Epithelial cell of esophagus (primary cell): ENCODE measurements at places on chromosomes 12 and 14.

- DNase-seq: no peak
Measured at GRCh38 chr12:24360461-24360860, 411.0 kb upstream of the SOX5 start.

DNA sequence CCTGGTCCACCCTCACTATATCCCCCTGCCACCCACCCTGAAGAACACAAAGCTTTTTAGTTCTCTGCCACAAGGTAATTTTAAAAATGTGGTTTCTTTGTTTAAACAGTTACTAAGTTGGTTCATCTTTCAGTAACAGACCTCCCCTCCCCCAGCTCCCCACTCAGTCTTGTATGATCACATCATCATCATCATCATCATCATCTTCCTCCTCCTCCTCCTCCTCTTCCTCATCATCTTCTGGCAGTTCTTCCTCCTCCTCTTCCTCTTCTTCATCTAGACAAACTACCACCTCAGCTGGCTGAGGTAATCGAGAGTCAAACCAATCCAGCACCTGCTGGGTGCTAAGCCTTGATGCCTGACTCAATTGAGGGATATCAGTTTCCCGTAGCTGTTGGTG is 10.5 kb downstream of the HOMEZ start:
- no peak for DNase-seq

- DNase-seq: no peak
Measured at GRCh38 chr12:45959025-45959424, 31.3 kb downstream of the SCAF11 start.

DNA sequence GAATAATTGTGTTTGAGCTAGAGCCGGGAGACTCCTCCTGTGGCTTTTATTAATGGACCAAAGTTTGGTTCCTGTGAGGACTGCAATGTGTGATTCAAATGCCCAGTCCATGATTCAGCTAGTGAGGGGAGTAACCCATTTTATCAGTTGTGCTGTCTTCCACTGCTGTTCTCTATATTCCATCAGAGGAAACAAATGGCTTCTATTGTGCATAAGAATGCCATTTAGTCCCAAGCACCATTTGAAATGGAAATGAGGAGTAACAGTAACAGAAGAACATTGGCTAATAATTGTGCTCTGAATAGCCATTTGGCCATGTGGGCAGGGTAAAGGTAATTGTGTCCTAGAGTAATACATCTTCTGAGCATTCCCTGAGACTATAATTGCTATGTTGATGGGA is 642.7 kb downstream of the DIO2 start:
- no peak for DNase-seq

GRCh38 chr12:8609061-8609570 is 3.5 kb downstream of the AICDA start:
- DNase-seq: peak; percentile 59

GRCh38 chr12:12357719-12358461 is 1.0 kb downstream of the BORCS5 start:
- DNase-seq: no peak

DNA sequence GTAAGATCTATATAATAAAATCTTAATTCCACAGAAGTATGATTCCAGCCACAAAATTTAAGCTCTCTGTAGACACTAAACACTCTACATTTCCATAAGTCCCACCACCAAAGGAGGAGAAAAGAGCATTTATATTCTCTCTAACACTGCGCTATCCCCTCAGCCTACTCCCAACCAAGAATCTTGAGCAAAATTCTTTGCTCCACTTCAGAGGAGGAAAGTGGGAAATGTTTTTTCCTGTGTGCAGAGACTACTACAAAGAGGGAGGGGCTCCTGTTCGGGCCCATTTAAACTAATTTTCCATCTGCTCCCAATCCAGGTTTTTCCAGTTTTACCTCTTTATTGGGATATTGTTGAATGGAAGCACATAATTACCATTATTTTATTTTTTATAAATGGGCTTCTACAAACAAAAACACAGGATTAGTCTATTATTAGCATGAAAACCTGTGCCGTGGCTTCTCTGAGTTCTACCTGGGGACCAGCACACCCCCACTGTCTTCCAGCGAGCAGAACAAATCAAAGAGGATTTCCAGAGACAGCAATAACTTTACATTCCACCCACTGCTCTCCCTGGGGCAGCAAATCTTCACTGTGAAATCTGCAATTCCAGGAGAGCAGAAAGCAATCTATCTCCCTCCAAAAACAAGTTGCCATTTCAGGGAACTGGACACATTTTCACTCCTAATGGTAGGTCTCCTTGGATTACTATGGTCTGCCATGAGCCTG is 174.0 kb downstream of the DAD1 start:
- no peak for DNase-seq

DNA sequence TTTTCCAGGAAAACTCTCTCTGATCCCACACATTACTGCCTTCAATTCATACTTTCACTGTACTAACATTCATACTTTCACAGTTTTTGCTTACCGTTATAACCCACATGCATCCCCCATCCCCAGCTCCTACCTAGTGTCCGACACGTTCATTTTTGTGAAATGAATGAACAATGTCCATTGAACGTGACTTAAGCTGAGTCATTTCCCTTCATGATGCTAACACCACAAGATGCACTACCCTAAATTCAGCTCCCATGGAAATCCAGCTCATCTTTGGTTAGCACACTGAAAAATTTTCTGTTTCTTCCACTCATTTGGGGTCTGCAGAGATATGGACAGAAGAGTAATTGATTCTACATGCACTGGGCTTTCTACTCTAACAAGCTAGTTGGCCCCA is 84.7 kb downstream of the GALNT4 start:
- peak; percentile 36 for DNase-seq
